Stimulated activated CD8-positive, alpha-beta memory T cell treated with anti-CD3 and anti-CD28 coated beads, Interleukin-4, amount 100 ng/mL, for 4 hours (primary cell): ENCODE measurements at places on chromosomes 16 and 17.

DNA sequence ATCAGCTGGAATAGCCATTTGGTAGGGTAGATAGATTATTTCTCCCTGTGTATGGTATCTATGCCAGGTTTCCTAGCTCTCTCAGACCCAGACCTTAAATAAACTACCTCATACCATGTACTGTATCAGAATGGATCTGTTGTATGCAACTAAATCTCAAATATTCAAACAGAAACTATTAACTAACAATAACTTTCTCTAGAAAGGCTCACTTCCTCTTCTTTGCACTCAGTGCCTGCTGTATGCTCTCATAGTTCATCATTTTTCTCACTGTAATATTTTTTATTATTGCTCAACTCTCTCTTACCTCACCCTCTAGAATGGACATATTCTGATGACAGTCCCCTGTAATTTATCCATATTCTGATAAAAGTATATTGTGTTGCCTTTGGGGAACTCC is 182.4 kb downstream of the TOX3 start:
- no peak for DNase-seq

DNA sequence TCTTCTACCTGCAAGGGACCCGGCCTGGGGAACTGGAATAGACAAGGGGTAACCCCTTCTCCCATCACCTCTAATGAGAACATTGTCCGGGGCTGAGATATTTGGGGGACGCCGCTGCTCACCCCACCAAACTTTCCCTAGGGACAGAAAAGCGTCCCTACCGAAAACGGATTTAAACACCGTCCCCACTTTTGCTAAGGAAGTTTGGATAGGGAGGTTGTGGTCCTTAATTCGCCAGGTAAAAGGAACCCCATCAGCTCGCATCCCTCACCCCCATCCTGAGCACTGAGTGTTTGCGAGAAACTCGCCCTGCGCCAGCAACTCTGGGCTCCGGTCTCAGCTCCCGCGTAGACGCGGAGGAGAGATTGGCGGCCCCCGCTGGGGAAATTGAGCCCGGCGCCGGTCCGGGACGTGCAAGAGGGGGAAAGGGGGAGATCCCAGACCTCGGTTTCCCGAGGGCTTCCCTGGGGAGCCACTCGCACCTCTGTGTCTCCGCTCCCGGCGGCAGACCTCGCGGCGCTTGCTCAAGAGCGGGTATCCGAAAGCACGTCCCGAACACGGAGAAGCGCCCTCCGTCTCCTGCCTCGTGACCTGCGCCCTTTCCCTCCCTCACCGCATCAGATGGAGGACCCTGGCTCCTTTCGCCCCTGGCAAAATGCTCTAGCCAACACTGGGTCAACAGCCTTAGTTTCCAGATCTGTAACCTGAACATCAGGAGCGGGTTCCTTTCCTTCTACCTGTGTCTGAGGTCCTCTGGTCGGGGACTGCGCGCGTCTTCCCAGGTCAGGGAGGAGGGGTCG is 3.1 kb upstream of the SOX9 start:
- DNase-seq, result no peak

GRCh38 chr17:75697651-75698291 is 23.5 kb upstream of the ITGB4 start:
- DNase-seq, result no peak

GRCh38 chr17:3029213-3029913 is 34.0 kb downstream of the OR1D5 start:
- DNase-seq, result no peak

DNA sequence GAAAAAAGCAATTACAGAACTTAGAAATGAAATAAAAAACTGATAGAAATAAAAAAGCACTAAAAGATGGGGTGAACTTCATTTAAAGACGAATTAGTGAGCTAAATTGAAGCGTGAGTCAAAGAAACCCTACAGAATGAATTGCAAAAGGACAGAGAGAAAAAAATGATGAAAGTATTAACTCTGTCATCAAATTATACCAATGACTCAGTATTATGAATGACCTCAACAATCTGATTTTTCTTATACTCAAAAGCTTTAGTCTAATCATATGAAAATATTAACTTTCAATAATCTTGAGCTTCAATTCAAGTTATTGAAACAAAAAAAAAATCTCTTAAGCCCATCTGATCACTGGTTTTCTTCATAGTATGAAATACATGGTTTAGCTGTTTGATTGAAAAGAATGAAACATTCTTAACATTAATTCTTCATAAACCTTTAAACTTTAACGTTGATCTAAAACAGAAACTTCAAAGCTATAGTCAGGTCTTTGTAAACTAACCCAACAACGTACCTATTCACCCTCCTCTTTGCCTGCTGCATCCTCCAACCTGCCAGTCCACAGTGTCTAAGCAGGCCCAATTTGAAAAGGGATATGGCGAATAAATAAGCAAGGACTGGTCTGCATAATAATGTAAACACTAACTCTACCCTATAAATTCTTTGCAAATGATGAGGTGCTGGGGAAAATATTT is 6.6 kb downstream of the ABCA5 start:
- DNase-seq, result no peak

GRCh38 chr16:22335668-22336246 is 38.5 kb downstream of the POLR3E start:
- DNase-seq, result no peak

DNA sequence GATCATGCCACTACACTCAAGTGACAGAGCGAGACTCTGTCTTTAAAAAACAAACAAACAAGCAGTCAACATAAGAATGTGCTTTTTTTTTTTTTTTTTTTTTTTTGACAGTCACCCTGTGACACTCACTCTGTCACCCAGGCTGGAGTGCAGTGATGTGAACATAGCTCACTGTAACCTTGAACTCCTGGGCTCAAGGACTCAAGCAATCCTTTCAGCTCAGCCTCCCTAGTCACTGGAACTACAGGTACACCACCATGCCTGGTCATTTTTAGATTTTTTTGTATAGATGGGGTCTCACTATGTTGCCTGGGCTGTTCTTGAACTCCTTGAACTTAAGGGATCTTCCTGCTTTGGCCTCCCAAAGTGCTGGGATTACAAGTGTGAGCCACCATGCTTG is 15.3 kb upstream of the CHP2 start:
- DNase-seq, result no peak

GRCh38 chr17:73815474-73815873 is 171.2 kb upstream of the SDK2 start:
- no peak for DNase-seq

GRCh38 chr16:3131755-3132377 is 3.0 kb upstream of the ZNF213 start:
- DNase-seq, result no peak

DNA sequence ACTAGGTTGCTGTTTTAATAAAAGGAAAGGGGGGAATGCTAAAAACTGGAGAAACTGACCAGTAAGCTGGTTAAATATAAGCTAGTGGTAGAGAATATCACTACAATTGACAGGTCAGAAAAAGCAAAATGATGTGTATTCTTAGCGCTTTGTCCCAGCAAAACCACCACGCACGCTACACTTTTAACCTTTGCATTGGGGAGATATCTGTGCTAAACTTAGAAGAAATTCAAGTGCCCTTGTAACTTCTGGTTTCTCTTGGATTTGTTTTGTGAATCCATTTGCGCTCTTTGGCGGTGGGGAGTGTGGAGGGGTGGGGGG is 1.4 kb downstream of the GAN start:
- DNase-seq, result no peak

- DNase-seq, result no peak
Observed at GRCh38 chr16:84245956-84246678, 6.3 kb upstream of the KCNG4 start.

DNA sequence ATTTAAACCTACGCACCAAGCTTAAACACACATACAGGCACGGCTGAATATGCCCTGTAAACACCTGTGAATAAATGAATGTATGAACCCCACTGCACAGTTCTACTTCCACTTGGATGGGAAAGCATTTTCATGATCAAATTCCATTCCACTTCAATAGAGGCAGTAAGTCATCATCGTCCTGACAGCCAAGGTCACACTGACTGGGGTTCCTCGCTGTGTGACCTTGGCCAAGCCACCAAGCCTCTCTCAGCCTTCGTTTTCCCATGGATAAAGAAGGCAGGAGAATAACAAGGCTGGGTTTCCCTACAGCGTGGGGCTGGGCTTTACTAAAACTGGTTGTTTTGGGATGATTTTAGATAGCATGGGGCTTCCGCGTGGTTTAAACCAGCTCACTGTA is 82.8 kb downstream of the TBC1D16 start:
- DNase-seq, result no peak

- no peak for DNase-seq
Observed at GRCh38 chr17:67657596-67657995, 60.1 kb upstream of the NOL11 start.

DNA sequence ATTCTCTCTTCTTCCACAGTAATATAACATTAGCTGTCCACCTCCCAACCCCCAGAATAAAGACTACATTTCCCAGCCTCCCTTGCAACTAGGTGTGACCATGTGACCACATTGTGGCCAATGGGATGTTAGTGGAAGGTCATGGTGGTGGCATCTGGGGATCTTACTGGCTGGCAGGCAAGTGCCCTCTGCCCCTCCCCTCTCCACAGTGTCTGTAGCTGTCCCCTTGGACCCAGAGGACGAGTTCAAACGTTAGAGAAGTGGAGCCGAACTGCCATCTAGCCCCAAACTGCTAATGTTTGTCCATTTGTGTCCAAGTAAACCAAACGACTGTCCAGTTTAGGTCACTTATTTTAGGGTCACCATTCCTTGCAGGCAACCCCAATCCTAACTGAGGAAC is 26.6 kb upstream of the KCNG4 start:
- DNase-seq, result no peak

DNA sequence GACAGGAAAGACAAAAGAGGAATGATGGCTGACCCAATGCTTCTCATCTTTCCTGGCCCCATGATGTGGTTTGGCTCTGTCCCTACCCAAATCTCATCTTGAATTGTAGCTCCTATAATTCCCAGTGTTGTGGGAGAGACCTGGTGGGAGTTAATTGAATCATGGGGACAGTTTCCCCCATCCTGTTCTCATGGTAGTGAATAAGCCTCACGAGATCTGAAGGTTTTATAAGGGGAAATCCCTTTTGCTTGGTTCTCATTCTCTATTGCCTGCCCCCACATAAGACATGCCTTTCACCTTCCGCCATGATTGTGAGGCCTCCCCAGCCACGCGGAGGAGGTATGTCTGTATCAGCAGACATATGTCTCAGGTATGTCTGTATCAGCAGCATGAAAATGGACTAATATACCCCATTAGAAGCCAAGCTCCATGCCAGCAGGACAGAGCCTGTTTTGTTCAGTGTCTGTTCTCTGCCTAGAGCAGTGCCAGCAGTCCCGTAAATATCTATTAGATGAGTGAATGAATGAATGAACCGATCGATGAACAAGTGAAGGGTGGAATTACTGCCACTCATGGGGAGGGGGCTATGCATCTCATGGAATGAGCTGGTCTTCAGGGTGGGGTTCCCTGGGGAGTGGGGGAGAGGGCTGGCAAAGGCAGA is 304.4 kb downstream of the SOX9 start:
- no peak for DNase-seq

DNA sequence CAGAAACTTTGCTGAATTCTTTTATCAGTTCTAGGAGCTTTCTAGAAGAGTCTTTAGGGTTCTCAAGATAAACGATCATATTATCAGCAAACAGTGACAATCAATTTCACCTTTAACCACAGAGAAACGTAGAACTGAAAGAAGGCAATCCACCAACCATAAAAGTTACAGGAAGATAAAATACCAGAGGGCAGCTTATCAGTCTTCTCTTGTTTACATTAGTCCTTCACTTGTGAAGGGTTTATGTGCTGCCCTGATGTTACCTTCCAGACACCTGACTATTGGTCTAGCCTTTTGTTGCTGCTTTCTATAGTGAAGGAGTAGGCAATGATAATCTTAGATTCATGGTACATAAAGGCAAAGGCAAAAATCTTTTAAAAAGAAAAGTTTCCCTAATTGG is 73.2 kb upstream of the EFCAB3 start:
- no peak for DNase-seq

- DNase-seq, result no peak
Observed at GRCh38 chr16:89401641-89402445, 88.5 kb downstream of the ANKRD11 start.

DNA sequence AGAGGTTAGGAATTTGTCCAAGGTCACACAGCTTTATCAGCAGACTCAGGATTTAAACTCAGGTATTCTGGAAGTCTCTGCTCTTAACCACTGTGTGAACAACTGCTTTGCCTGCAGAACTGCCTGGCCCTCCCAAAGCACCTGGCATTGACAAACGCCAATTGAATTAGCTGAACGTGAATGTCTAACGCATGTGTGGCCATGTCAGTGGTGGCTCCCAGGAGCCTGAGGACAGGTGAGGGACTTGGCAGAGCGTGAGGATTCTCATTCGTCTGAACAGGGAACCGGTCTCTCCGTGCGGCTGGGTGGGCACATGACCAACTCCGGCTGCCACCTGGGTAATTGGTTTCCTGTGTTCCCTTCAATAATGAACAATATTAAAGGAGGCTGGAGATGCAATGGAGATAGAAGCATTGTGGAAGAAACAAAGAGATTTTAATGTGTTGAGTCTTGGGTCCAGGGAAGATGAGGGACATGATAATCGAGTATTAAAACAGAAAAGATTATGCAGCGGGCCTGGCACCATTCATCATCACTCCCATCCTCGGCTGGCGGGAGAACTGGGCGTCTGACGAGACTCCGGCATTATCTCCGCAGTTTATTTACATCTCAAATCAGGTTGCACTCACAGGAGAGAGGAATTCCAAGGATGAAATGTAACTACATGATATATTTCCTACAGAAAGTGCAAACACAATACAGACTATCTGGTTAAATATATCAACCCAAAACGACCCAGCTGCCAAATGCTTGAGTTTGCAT is 113.5 kb downstream of the NPIPB5 start:
- no peak for DNase-seq

GRCh38 chr16:56424791-56425438 is 430 bp downstream of the AMFR start:
- no peak for DNase-seq

- DNase-seq, result no peak
Observed at GRCh38 chr16:89318430-89318758, 100.9 kb downstream of the ZNF778 start.

DNA sequence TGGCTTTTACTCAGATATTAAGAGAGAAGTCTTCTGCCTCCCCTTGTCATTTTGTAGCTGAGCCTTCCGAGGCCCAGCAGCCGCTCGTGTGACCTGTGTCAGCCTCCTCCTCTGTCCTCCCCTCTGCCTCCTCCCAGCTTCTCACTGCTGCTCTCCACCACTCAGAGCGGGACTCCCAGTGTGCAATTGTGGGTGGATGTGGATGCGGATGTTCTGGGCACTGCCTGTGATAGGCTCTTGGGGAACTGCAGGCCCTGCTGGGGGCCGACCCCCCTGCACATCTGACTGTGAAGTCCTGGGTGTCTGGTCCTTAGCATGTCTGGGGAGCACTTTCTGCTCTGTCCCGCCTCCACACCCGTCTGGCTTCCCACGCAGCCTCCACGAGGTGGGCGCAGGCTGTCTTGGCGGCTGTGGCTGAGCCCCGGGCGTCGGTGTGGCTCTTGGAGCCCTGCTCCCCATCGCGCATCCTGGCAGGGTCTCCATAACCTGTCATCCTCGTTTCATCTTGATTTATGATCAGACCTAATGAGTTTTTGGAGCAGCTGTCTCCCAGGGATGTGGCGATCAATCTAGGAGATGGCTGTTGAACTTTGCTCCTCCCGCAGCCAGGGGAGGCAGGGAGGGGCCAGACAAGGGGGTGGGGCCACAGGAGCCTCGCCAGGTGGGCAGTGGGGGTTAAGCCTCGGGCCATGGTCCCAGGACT is 28.1 kb downstream of the GRIN2C start:
- DNase-seq, result no peak

- DNase-seq, result no peak
Observed at GRCh38 chr17:79951361-79952264, 84.1 kb downstream of the TBC1D16 start.
